ENCODE measurements at places on chromosomes 12 and 14.
A peak's percentile ranks its signal among the peaks of the same experiment; 100 is the strongest.

- H3K27me3 ChIP-seq = no peaks in the 10 kb centered on the region
- no peaks in the 10 kb centered on the region for H3K4me1 ChIP-seq
- DNase-seq = no peak
- H3K4me3 ChIP-seq = no peak overlapping the region
Observed at GRCh38 chr14:93930989-93931307, 3.8 kb downstream of the FAM181A start.

DNA sequence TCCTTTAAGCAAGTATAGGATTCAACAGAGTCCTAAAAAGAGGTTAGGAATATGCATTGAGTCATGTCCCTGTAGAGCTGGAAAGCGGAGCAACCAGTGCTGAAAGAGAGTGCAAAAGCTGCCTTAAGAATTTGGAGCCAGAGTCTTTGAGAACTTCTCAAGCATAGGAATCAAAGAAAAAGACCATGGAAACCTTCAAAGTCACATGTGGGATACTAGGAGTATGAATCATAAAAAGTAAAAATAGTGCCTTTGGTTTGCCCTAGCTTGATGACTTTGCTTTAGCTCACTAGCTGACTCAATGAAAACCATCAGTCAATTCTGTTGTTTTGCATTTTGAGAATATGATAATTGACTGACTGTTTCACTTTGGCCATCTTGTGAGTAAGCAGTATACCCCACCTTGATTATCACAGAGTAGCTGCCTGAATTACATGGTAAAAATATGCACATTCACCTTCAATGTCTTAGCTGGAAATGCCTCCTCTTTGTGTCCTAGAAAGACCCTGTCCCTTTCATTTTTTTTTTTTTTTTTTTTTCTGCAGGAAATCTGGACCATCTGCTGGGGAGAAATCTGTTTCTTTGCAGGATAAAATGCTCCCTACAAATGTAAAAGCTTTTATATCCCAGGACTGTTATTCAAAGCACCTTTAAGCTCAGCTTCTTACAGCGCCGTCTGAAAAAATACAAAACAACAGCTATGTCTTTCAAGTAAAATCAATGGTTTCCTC, 248.6 kb upstream of the KRR1 start:
- H3K27me3 ChIP-seq = no peaks in the 10 kb centered on the region
- H3K27ac ChIP-seq = no peak overlapping the region
- H3K4me1 ChIP-seq = no peaks in the 10 kb centered on the region
- H3K4me3 ChIP-seq = no peak overlapping the region
- H3K36me3 ChIP-seq = no peaks in the 10 kb centered on the region
- DNase-seq = no peak

DNA sequence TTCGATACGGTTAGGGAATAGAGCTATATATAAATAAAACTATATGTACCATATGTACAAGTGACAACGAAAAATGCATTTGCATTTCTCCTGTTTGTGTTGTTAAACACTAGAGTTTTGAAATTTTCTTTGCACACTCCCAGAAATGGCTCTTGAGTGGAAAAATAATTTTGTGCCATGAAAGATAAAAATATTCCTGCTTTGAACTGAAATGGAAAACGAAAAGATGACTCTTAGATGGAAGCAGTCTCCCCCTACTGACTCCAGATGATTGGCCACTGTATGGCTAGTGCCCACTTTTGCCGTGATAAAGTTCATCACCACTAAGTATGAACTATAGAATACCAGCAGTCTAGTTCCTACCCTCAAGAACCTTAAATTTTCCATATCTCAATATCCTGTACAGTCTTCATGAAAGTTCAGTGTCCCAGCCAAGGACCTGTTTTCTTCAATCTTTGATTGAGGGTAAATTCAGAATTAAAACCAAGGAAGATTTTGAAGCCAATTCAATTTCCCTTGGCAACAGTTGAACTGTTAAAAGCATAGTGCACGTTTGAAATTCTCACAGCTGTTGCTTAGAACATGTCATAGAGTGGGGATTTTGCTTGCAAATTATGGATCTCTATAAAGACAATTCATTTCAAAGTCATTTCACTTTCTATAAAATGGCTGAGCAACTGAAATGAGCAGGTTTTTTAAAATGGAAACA, 1.6 kb upstream of the PPP2R5E start:
- no peak overlapping the region for H3K27ac ChIP-seq
- DNase-seq = no peak
- no peaks in the 10 kb centered on the region for H3K27me3 ChIP-seq

DNA sequence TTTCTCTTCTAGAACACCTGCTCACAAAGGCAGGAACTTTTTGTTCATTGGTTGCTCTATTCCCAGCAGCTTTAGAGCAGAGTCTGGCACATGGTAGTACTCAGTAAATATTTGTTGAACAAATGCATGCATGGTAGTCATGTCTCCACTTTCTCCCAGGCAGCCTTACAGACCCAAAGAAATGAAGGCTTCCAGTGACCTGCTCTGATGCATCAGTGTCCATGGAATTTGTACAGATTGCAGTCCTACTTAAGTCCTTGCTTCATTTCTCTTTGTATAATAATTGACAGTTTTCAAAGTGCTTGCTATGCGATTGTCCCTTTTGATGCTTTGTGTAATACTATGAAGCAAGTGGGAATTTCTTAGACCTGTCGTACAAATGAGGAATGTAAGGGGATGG, 119.6 kb downstream of the DERA start:
- no peaks in the 10 kb centered on the region for H3K36me3 ChIP-seq
- H3K4me1 ChIP-seq = no peaks in the 10 kb centered on the region
- no peaks in the 10 kb centered on the region for H3K27me3 ChIP-seq
- no peak for DNase-seq
- H3K27ac ChIP-seq = no peak overlapping the region

- H3K4me3 ChIP-seq = no peak overlapping the region
- H3K4me1 ChIP-seq = no peaks in the 10 kb centered on the region
- H3K36me3 ChIP-seq = no peaks in the 10 kb centered on the region
Observed at GRCh38 chr12:109744026-109744425, 30.4 kb downstream of the FAM222A start.

DNA sequence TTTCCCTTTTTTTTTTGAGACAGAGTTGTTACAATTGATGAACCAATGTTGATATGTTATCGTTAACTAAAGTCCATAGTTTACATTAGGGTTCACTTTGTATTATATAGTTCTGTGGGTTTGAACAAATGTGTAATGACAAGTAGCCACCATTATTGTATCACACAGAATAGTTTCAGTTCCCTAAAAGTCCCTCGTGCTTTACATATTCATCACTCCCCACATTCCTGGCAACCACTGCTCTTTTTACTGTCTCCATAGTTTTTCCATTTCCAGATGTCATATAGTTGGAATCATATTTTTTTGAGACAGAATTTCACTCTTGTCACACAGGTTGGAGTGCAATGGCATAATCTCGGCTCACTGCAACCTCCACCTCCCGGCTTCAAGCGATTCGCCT, 12.5 kb downstream of the HSD17B6 start:
- DNase-seq = no peak
- no peak overlapping the region for H3K4me3 ChIP-seq
- H3K36me3 ChIP-seq = no peaks in the 10 kb centered on the region
- no peaks in the 10 kb centered on the region for H3K4me1 ChIP-seq
- no peak overlapping the region for H3K27ac ChIP-seq

DNA sequence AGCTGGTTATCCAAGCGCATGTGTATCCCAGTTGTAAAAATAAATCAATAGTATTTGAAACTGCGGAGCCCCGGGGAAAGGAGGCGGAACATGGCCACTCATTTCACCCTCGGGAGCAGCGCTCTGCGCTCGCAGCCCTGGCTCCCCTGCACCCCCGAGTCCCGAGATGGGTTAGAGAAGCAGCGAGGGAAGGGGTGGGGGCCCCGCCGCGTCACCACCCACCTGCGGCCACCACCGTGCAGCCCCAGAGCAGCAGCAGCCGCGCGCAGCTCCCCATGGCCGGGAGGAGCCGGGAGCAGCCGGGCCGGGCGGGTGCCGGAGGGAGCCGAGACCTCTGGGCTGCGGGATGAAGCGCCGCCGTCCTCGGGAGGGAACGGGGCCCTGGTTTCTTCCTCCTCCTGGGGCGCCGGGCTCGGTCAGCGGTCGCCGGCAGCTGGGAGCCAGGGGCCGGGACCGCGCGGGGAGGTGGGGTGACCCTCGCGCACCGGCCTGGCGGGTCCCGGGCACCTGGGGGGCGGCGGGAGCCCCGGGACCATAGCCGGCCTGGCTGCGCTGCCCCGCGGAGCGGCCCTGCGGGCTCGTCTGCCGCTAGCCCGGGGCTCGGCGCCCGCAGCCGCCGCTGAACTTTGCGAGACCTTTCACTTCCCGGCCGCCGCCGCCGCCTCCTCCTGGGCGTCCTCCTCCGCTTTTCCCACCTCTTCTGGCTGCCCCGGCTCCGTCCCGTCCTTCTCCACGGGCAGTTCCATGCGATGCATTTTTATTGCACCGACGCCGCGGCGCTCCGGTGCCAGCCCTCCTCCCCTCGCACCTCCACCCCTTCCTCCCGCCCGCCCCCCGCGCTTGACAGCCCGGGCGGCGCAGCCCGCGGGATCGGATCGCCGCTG, at the start of gene NTN4:
Gene NTN4, minus strand, starts transcription at position 732 of the 884 bp plus-strand sequence. Its CDS starts 455 bp downstream, at position 277.
- no peaks in the 10 kb centered on the region for H3K36me3 ChIP-seq
- DNase-seq = no peak
- H3K4me1 ChIP-seq = no peaks in the 10 kb centered on the region
- peak within 1 kb of the TSS; percentile 44 for H3K4me3 ChIP-seq

- DNase-seq = no peak
- no peak overlapping the region for H3K4me3 ChIP-seq
- no peaks in the 10 kb centered on the region for H3K27me3 ChIP-seq
- no peak overlapping the region for H3K27ac ChIP-seq
Observed at GRCh38 chr12:93793983-93794382, 116.8 kb downstream of the CRADD start.

GRCh38 chr12:253116-253831, 9.4 kb downstream of the SLC6A13 start:
- H3K4me3 ChIP-seq = no peak overlapping the region
- no peaks in the 10 kb centered on the region for H3K27me3 ChIP-seq
- DNase-seq = no peak
- H3K27ac ChIP-seq = no peak overlapping the region
- no peaks in the 10 kb centered on the region for H3K4me1 ChIP-seq

DNA sequence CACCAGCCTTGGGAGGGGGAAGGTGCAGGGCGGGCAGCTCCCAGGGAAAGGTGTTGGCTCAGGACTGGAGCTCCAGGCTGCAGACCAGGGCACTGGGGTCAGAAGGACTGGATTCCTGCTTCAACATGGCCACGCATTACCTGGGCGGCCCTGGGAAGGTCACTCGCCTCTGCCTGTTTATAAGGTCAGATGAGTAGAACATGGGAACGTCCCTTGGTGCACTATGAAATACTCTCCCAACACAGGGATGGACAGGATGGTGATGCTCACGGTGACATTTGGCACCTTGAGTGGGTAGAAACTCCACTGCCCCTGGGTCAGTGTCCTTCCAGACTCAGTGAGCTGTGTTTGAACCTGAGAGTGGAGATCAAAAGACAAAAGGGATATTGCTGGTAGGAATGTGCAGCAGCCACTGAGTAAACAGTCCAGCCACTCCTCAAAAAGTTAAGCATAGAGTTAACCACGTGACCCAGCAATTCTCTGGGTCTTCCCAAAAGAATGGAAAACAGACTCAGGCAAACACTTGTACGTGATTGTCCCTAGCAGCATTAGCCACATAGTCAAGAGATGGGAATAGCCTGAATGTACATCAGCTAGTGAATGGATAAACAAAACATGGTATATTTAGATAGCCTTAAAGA, 9.1 kb upstream of the BDKRB2 start:
- peaks cover 2% of the 10 kb centered on the region for H3K4me1 ChIP-seq
- no peak overlapping the region for H3K27ac ChIP-seq
- no peak for DNase-seq
- H3K36me3 ChIP-seq = no peaks in the 10 kb centered on the region
- no peaks in the 10 kb centered on the region for H3K27me3 ChIP-seq
